Hematopoietic multipotent progenitor cell treated with erythropoietin and hydrocortisone succinate and interleukin-3 and kit ligand, for 15 days (in vitro differentiated cells): ENCODE measurements at places on chromosomes 6 and 20.

GRCh38 chr6:160733050-160733646 is 31.1 kb downstream of the PLG start:
- peak; percentile 28 for DNase-seq

DNA sequence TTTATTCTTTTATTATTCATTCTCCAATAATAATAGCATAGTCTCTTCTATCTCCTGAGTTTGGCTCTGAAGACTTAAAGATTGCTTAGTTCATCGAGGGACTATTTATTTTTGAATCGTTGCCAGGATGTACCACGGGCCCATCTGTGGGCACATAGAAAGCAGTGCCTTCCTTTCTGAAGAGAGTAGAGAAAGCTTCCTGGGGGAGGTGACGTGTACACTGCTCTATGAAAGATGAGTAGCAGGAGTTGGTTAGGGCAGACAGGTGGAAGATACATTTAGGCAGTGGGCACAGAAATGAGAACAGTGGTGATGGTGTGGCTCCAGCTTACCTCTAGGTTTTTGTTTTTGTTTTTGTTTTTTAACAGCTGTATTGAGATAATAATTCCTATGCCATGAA is 98.4 kb downstream of the CDKAL1 start:
- DNase-seq: no peak

DNA sequence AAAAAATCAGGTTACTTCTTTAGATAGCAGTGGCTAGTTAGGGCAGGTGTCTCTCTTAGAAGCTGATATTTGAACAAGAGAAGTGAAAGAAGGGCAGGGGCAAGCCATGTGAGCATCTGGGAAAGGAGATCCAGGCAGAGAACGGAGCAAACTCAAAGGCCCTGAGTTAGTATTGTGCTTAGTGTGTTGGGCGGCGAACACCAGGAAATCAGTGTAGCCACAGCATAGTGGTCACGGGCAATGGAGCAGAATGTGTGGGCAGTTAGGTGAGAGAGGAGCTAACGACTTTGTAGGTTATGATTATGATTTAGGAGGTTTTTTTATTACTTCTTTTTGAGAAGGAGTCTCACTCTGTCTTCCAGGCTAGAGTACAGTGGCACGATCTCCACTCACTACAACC is 229.3 kb downstream of the TMEM242 start:
- no peak for DNase-seq

- no peak for DNase-seq
These were observed 16.8 kb downstream of the EBF4 start for GRCh38 chr20:2709205-2709981.
